Activated CD4-positive, alpha-beta T cell treated with anti-CD3 and anti-CD28 coated beads for 36 hours (primary cell): ENCODE measurements at places on chromosomes 11 and 22.

DNA sequence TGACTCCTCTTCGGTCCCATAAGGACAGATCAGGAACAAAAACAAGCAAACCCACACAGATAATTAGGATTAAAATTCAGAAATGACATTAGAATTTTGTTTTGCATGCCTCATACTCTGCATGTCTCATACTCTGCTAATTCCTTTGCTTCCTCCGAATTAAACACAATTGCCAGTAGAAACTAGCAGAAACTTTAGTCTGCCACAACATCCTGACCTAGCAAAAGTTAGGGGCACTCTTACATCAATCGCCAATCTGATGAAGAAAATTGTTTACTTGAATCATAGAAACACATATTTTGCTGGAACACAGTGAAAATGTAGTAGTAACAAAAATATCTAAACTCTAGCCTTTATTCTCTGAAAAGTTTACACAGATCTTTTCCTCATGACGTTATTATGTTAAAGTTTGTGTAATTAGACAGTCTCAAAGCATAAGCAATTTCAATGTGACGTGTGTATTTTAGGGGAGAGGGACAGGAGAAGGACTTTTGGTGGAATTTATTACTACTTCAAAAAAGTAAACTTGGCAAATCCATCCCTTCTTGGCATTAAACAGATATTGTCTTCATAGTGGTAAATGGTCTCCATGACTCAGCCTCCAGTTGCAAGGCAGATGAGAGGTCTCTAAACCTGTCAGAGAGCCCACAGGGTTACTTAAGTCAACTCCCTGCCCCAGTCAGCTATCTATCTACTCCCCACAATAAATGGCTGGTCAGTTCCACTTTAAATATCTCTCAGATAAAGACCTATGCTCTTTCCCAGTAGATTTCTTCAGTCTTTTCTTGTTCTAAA is 249.8 kb upstream of the UBASH3B start:
- no peak for DNase-seq

GRCh38 chr11:73216465-73216864 is 1.6 kb upstream of the P2RY2 start:
- no peak for DNase-seq

GRCh38 chr22:36365020-36365411 is 22.8 kb downstream of the MYH9 start:
- DNase-seq: peak; percentile 96

DNA sequence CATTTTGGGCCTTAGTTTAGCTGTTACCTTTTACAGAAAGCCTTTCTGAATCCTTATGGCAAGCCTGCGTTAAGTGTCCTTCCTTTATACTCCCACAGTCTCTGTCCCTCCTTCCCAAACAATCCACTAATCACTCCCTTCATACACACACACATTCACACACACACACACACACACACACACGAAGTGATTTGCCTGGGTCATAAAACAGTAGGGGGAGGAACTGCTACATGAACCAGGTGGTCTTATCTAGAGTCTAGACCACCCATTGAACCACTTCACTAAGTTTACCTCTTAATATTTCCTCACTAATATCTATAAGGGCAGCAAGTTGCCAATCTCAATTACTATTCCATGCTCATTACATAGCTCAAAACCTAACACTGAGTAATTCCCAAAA is 196.7 kb upstream of the GUCY1A2 start:
- no peak for DNase-seq

- DNase-seq: no peak
Measured at GRCh38 chr11:133383689-133384088, 148.6 kb downstream of the OPCML start.

DNA sequence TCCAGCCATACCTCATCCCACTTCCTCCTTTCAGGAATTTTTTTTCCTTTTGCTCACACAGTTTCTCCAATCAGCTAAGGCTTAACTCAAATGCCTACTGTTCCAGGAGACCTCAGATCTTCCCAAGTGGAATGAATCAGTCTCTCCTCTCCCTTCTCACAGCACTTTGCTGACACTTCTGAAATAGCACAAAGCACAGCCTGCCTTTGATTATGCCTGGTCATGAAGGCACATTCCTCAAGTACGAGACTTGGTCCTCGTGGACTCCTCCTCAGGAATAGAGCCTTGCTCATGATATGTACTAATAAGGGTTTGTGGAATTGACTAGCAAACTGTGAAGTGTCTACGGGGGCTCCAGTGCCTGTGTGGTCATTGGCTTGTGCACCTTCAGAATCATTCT is 176.7 kb upstream of the TENM4 start:
- DNase-seq: no peak

DNA sequence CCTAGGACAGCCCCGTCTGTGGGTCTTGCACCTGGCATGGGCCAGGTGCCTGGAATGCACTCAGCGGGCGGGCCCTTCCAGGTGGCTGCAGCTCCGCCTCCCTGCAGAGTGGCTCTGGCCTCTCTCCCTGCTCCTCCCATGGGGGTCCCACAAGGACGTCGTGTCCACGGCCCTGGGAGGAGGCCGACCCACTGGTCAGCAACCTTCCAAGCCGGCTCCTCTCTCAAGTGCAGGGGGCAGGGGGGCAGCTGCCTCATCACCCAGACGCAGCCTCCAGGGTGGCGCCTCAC is 41.9 kb downstream of the CERK start:
- DNase-seq: no peak
